ENCODE measurements at places on chromosomes 3 and 15.
A peak's percentile ranks its signal among the peaks of the same experiment; 100 is the strongest.

GRCh38 chr15:76840830-76841460 is 64.2 kb downstream of the SCAPER start:
- peak; percentile 15 for DNase-seq

- peak; percentile 38 for DNase-seq
Measured at GRCh38 chr3:152436707-152437590, 168.2 kb downstream of the MBNL1 start.

DNA sequence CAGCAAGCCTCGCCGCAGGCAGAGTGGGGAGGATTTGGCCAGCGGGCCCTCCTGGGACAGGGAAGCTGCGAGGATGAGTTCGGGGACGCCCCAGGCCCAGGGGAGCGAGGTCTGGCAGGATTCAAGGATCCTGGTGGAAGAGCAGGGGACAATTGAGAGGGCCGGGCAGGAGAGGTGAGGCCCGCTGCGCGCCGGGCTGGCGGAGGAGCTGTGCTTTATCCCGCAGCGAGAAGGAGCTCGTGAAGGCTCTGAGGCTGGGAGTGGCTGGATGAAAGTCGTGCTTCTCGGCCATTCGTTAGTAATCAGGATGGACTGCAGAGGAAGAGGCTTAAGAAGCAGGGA is 3.6 kb downstream of the SLC51A start:
- DNase-seq = no peak

DNA sequence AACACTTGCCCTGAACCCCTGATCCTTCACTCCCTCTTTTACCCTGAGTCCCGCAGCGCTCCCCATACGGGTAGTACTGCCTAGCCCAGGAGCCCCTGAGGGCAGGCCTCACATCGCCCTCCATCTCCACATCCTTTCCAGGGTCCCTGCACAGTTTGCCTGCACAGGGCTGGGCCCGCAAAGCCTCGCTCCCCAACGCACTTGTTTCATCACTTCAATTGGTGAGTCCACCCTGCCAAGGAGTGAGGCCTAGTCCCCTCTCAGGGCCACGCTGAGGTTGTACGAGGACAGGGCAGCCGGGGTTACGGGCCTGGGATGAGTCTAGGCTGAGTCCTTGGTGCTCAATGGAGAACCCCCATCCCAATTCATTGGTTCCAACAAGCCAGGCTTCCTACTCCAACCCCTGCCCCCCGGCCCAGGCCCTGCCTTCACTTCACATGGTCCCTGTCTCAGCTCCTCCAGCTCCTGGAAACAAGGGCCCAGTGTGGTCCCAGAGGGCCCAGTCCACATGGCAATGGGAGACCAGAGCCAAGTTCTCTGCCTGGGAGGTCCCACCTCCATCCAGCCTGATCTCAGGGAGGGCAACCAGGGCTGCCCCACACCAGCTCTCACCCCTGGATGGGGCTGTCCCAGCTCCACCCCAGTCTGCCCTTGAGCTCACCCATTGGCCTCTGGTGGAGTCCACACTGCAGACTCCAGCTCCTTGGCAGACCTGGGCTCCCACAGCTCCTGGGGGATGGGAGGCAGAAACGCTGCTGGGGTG is 12.4 kb upstream of the CLK3 start:
- no peak for DNase-seq

GRCh38 chr3:66386925-66387650 is 113.7 kb downstream of the LRIG1 start:
- DNase-seq = no peak

GRCh38 chr15:46456456-46456855 is 821.6 kb downstream of the SQOR start:
- DNase-seq = no peak

- no peak for DNase-seq
Measured at GRCh38 chr3:10777627-10778026, 38.4 kb upstream of the SLC6A11 start.

- peak; percentile 48 for DNase-seq
Measured at GRCh38 chr15:62957130-62957529, 85.4 kb upstream of the TPM1 start.

- peak; percentile 33 for DNase-seq
Measured at GRCh38 chr15:60004009-60004845, at the start of gene FOXB1. FOXB1 (plus strand) TSS chr15:60004311; CDS start chr15:60004964, 653 bp downstream.

DNA sequence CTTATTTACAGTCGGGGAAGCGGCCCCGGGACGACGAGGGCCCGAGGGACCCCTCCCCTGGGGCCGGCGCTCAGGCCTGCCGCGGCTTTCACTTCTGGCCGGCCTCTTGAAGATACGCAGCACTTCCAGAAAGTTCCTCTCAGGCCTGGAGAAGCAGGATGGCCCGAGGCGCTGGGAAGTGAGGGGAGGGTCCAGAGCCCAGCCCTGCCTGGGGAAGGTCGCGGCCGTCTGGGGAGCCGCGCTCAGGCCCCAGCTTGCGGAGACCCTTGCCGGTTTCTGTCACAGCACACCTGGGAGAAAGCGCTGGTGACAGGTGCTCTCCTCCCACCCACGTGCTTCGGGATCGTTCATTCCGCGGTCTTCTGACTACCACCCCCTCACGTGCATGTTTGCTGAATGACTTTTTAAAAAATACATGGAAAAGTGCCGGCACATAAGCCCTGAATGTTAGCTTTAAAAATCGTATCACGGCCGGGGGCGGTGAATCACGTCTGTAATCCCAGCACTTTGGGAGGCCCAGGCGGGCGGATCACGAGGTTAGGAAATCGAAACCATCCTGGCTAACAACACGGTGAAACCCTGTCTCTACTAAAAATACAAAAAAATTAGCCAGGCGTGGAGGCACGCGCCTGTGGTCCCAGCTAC is 727 bp upstream of the TM2D3 start:
- no peak for DNase-seq

DNA sequence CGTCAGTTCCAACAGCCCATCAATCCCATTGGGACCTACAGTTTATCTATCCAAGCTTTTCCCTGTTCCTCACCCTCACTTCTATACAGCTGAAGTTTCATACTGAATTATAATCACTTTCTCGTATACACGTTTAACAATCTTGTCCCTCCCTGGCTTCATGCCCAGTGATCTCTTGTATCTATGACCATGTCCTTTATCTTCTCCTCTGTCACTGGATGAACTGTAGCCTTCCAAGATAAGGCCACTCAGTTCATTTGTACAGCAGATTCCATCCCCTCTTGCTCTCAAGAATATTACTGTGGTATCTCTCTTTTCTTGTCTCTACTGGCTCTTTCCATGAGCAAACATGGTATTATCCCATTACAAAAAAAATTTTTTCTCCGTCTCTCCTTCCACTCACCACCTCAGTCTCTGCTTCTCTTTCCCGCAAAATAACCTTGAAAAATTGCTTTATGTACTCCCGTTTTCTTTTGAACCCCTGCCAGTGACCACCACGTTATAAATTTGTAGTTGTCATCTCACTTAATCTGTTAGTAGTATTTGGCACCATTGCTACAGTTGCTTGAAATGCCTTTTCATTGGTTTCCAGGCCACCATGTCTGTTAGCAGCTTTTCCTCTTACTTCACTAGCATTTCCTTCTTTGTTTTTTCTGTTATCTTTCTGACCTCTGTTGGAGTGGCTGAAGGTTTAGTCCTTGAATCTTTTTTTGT is 9.4 kb downstream of the CTNNB1 start:
- DNase-seq = no peak

GRCh38 chr3:16216373-16216935 is 42.0 kb downstream of the GALNT15 start:
- no peak for DNase-seq

GRCh38 chr3:123296836-123297626 is 95.3 kb downstream of the SEC22A start:
- DNase-seq = no peak

DNA sequence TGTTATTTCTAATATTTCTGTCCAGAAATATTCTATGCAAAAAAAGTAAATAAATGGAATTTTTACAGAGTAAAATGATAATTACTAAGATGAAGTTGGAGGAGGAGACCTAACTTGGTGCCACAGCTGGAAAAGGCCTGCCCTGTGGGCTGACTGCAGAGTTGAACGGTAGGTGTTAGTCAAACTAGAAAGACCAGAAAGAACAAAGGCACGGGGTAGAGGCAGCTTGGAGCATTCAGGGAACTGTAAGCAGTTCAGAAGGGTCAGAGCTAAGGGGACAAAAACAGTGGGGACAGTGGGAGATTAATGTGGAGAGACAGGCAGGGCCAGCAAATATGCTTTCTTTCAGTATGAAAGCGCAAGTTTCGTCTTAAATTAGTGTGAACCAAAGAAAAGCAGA is 39.3 kb upstream of the PTPRG start:
- DNase-seq = no peak

DNA sequence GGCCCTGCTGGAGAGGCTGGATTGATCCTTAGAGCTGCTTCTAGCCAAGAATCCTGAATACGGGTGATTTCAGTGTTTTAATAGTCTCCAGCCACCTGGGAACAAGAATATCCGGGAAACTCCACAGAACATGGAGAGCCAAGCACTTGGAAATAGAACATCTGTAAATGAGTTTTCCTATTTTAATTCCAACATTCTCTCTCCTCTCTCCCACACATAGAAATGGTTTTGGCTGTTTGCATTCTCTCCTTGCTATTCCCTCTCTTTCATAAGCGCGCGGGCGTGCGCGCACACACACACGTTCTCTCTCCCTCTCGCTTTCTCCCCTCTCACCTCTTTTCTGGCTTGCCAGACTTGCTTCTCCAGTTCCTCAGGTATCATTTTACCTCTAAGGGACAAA is 50.6 kb downstream of the GADL1 start:
- no peak for DNase-seq

GRCh38 chr3:105137911-105138310 is 228.8 kb upstream of the ALCAM start:
- DNase-seq = no peak

DNA sequence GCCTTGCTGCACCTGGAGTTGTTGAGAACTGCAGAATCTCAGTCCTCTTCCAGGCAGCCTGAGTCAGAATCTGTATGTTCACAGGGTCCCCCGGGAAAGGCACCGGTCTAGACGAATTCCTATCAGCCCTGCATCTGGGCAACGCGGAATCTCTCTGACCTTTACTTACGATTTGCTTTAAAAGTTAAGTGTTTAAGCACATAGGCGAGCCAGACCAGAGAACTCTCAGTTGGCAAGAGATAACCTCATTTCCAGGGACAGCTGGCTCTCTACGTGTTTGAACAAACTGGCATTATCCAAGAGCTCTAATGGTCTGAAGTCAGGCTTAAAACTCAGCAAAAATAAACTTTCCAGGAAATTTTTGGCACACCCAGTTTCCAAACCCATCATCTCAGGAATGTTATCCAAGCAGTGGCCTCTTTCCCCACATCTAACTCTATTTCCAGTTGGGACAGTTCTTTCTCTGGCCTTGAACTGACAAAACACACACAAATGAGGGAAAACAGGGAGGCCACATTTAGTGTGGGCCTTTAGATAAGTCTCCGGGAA is 53.4 kb downstream of the HES1 start:
- DNase-seq = no peak

GRCh38 chr15:77464129-77464865 is 43.6 kb downstream of the HMG20A start:
- DNase-seq = no peak

- DNase-seq = no peak
Measured at GRCh38 chr3:150582620-150583019, 20.5 kb upstream of the SELENOT start.

Data from suppressor macrophage treated with lipopolysaccharide for 1 hour (primary cell).